ENCODE measurements at places on chromosomes 13 and 19. TPM values are rescaled to one million over a fixed set of nuclear protein-coding genes. Genes with fewer than 3 reads are reported as not detected.

The WTIP gene
- 0.47 TPM for total RNA-seq

- DNase-seq, result no peak
Observed at GRCh38 chr13:106385654-106386053, 149.8 kb downstream of the EFNB2 start.

DNA sequence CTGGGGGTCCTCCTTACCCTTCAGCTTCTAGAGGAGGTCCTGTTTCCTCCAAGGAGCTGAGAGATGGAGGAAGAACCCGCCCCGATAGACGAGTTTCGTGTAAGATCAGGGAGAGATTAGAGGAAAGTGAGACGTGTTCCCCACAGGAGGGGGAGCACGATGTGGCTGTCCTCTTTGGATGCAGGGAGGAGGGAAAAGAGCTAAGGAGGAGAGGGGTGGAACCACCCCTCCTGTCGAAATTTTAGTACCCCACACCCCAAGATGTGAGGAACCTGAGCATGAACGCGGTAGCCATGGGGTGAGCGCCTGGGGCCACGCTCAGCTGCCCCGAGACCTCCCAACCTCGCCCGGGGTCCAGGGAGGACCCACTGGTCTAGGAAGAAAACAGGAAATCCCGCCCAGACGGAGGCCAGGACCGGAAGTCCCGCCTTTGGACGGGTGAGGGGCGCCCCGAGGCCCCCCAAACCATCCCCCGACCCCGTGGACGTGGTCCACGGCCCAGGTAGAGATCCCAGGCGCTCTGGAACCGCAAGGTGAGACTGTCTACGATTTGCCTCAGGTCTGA, 1.2 kb downstream of the AKT1S1 start:
- peak; percentile 91 for DNase-seq

The ACER1 gene
- total RNA-seq, result not detected

- peak; percentile 95 for DNase-seq
Observed at GRCh38 chr13:46552889-46553520, at the start of gene LRCH1. TSS of gene LRCH1 (plus strand) at chr13:46553170. CDS start at chr13:46553397, 227 bp downstream.
